ENCODE measurements at places on chromosomes 5 and 9.
A peak's percentile ranks its signal among the peaks of the same experiment; 100 is the strongest.

DNA sequence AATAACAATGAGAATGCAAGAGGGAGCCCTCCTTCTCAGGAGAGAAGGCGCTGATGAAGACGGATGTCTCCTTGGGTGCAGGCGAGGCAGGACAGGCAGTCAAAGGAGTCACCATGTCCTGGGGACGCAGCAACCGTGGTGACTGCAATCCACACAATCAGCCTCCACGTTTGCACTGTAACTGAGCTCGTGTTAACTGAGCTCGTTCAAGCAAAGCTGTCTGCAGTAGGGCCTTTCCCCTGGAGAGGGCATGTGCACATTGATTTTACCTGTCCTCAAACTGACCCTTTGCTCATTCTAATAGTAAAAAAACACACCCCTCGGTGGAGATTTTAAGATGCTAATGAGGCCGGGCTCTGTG is 2.8 kb downstream of the SARDH start:
- no peak for DNase-seq

DNA sequence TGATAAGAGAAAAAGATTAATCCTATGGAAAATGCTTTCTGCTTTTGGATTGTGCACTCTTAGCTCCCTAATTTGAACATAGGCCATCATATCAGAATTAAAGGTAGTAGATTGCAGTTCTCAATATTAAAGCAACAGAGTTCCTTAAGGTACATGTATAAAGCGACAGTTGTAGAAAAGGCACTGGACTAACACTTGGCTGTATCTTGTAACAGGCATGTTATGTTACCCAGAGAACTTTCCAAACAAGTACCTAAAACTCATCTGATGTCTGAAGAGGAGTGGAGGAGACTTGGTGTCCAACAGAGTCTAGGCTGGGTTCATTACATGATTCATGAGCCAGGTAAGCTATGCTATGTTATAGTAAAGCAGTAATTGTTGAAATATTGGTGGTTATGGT is 3.3 kb upstream of the SECISBP2 start:
- DNase-seq = no peak

DNA sequence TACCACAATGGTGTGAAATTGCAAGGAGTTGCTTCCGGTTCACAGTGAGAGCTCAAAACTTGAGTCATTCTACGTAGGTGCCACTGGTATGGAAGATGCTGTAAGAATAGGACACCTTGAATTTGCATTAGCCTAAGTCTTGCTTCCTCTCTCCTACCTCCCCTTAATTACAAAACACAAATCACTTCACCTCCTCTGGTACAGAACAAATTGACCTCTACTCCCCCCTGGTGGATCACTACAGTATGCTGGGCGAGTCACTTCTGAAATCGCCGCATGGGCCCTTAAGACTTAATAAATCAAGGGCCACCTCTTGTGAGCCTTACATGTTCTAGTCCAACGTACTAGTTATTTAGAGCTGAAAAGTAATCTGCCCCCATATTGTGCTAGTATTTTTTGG is 145.3 kb upstream of the SMARCA2 start:
- peak; percentile 34 for DNase-seq

- DNase-seq = no peak
Observed at GRCh38 chr9:137975527-137975913, 97.9 kb downstream of the CACNA1B start.

- no peak for DNase-seq
Observed at GRCh38 chr9:136268318-136268717, 22.7 kb upstream of the QSOX2 start.

- DNase-seq = no peak
Observed at GRCh38 chr9:132780230-132781007, 97.7 kb downstream of the AK8 start.

DNA sequence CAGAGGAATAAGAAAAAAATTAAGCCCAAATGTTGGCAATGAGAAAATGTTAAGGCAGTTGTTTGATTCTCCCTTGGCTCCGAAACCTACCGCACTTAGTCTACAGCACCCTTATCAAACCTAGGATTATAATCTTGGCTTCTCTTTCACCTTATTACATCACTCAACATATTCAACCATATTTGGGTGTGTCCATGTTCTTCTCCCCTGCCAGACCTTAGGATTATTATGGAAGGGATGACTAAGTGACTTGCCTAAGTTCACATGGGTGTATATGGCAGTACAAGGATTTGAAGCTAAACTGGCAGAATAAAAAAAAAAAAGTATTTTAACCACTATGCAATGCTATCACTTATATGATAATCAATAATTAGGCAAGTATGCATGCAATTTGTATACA is 76.4 kb downstream of the PLK2 start:
- DNase-seq = no peak

DNA sequence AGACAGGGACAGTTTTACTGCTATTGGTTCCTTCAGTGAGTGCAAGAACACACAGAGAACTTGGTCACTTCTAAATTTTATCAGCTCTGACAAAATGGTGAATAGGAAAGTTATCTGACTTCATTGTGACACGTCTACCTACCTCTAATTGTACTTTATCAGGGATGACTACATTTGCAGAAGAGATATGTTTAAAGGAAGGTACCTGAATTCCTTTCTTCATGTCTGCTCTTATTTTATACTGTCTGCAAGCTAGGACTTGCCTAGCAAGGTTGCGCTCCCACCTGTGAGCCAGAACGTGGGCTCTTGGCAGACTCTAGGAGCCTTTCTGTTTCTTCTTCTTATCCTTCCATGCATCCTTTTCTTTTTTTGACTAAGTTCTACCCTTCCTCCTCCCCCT is 1.6 kb downstream of the SLC27A6 start:
- DNase-seq = no peak

- no peak for DNase-seq
Observed at GRCh38 chr5:172109749-172110148, 78.3 kb downstream of the STK10 start.

DNA sequence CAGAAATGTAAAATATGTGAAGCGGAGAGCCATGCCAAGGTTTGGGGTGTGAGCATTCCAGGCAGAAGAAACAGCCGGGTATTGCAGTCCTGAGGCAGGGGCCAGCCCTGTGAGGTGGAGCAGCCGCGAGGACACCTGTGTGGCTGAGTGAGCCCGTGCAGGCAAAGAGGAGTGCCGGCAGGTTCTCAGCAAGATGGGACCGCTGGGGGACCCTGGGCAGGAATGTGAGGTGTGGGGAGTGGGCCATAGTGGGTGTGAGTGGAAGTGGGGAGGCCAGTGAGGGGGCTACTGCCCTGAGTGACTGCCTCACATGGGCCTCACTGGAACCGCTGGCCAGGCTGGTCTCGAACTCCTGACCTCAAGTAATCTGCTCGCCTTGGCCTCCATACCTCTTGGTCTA is 8.1 kb upstream of the PRR7 start:
- DNase-seq = no peak

GRCh38 chr5:39273314-39273954 is 54.1 kb upstream of the FYB1 start:
- DNase-seq = no peak

DNA sequence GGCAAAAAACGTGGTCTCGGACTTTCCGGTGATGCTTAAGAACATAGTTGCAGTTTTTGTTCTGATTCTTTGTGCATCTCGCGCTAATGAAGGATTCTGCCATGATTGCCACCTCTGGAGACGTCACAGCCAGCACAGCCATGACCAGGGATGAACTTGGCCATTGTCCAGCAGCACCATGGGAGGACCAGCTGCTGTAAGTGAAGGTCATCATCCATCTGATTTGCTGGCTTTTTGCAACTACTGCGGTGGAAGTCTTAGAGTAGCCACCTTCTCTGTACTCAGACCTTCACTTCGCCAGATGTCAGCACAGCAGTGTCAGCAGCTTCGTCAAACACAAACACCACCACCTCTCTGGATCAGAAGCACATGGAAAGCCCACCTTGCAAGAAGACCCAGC is 45.7 kb downstream of the NSUN2 start:
- no peak for DNase-seq

DNA sequence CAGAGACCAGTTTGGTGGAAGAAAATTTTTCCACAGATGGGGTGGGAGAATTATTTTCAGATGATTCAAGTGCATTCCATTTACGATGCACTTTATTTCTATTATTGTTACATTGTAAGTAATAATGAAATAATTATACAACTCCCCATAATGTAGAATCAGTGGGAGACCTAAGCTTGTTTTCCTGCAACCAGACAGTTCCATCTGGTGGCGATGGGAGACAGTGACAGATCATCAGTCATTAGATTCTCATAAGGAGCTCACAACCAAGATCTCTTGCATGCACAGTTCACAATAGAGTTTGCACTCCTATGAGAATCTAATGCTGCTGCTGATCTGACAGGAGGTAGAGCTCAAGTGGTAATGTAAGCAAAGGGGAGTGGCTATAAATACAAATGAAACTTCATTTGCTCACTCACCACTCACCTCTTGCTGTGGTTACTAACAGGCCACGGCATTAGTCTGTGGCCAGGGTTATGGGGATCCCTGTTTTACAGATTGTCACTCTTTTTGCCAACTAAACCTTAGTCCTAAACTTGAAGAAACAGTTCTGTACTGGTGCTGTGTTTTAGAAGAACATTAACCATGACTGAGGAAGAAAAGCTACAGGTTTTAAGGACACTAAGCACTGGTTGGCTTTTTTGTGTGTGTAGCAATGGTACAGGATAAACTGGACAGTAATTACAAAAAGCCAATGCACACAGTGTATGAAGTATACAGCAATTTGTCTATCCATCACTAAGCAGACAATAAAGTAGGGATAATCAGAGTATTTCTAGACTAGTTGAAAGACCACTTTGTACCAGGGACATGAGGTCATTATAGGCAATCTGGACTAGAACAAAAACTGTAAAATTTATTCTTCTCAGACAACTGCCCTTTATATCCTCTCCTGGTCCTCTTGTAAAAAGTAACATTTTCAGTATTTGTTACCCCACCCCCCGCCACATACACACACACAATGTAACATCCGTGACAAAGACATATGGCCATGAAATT is 9.9 kb downstream of the TMEM232 start:
- DNase-seq = no peak

GRCh38 chr5:93721071-93721470 is 20.3 kb downstream of the POU5F2 start:
- DNase-seq = no peak

- no peak for DNase-seq
Observed at GRCh38 chr5:161734741-161735140, 49.2 kb downstream of the GABRA6 start.

DNA sequence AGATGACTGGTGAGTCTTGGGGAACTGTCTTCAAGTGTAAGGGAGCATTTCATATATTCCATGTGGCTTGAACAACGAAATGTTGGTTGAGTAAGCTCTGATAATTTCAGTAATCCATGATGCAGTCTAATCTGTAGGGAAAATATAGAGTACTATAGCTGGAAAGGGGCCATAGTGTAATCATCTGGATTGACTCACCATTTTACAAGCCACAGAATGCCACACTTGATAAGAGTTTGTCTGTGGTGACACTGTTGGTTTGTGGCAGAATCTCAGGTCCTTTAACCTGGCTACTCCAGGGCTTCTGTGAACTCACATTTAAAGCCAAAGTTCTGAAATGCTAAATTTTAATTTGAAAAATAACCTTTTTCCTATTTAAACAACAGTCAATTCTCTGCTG is 16.3 kb upstream of the MAML1 start:
- DNase-seq = no peak

DNA sequence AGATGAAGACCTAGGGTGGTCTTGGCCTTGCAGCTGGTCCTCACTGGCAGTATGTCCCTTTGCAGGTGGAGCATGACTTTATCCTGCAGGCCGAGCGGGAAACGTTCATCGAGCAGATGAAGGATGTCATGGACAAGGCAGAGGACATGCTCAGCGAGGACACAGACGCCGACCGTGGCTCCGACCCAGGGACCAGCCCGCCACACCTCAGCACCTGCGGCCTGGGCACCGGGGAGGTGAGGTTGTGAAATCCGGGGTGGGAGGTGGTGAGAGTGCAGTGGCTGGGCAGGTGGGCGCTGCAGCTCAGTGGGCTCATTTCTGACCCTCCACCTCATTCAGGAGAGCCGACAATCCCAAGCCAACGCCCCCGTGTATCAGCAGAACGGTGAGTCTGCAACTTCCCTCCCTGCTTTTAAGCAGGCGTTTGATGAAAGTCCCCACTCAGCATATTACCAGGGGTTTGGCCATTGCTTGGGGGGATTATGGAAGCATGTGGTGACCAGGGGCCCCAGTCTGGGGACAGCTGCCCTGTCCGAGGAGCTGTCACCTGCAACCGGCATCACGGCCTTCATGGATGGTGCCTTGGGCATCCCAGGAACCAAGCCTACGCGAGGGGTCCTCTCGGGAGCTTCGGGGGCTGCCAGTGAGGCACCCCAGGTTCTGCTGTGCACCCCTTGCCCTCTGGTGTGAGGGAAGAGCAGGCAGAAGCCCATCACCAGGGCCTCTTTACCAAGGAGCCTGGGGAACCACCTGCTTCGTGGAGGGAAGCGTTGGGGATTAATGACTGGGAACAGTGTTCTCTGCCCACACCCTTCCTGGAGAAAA is 84.0 kb downstream of the WNK2 start:
- no peak for DNase-seq

- no peak for DNase-seq
Observed at GRCh38 chr9:134624137-134624591, 17.4 kb upstream of the COL5A1 start.

GRCh38 chr9:125153712-125154367 is 10.5 kb upstream of the SCAI start:
- DNase-seq = no peak

- no peak for DNase-seq
Observed at GRCh38 chr5:14668181-14668591, 3.7 kb downstream of the OTULIN start.

GRCh38 chr5:54792611-54793404 is 192.6 kb downstream of the ESM1 start:
- no peak for DNase-seq

GRCh38 chr5:177171961-177172360 is 38.4 kb downstream of the NSD1 start:
- DNase-seq = no peak

GRCh38 chr9:121267689-121268597 is at the start of gene GSN:
GSN (plus strand) TSS chr9:121268162; CDS start chr9:121301972, 33,810 bp downstream.
- DNase-seq = peak; percentile 55

- no peak for DNase-seq
Observed at GRCh38 chr9:119369680-119370366, 588 bp upstream of the BRINP1 start.

DNA sequence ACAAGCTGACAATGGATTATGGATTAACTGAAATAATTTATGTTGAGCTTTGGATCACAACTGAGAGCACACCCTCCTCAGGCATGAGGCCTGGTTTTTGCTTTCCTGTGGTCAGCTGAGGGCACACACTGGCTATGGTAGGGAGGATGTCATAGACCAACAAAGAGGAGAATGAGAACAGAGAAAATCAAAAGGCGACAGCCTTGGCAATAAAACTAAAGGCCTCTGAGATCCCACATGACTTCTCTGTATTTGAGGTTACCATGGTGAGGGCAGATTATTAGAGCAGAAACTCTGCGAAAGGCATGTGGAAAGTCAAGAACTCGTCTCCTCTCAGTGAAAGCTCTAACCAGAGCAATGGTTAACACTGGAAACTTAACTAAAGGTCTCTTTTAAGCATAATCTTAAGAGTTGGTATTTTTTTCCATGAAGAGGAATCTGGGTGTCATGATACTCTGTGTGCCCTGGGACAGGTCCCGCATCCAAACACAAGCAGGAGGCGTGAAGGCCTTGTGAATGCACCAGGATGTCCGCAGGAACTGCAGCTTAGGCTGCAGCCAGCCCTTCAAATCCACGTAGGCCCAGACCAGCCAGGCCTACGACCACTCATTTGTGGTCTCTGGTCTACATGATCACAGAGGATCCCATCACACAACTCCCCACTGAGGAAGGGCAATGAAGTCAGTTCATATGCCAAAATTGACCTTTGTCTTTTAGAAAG is 12.4 kb upstream of the MEIKIN start:
- DNase-seq = no peak

Measured in CD4-positive, alpha-beta T cell (primary cell).